GM03348 (cell line): ENCODE measurements at places on chromosomes 6 and 20.

DNA sequence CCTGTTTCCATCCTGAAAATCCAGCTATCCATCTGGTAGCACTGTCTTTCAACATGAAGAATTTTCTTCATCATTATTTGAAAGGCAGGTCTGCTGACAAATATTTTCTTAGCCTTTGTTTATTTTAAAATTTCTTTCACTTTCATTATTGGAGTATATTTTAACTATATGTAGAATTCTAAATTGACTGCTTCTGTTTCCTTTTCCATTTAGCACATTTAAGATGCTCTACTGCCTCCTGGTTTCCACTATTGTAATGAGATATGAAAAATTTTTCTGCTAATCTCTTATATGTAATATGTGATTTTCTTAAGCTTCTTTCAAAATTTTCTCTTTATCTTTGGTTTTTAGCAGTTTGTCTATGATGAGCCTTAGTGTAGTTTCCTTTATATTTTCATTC, 97.3 kb downstream of the TBC1D32 start:
- no peak for DNase-seq

- peak; percentile 25 for DNase-seq
Observed at GRCh38 chr20:63625771-63626423, 1.0 kb downstream of the GMEB2 start.

- DNase-seq, result no peak
Observed at GRCh38 chr6:83517500-83517899, 5.2 kb downstream of the PRSS35 start.

DNA sequence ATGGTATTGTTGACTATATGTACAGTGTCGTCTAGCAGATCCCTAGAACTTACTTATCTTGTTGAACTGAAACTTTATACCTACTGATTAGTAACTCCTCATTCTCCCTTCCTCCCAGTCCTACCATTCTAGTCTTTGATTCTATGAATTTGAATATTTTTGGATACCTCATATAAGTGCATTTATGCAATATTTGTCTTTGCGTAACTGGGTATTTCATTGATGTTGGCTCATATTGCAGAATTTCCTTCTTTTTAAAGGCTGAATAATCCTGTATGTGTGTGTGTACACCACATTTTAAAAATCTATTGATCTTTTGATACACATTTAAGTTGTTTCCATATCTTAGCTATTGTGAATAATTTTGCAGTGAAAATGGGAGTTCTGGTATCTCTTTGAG, 119.9 kb downstream of the SOX4 start:
- no peak for DNase-seq

DNA sequence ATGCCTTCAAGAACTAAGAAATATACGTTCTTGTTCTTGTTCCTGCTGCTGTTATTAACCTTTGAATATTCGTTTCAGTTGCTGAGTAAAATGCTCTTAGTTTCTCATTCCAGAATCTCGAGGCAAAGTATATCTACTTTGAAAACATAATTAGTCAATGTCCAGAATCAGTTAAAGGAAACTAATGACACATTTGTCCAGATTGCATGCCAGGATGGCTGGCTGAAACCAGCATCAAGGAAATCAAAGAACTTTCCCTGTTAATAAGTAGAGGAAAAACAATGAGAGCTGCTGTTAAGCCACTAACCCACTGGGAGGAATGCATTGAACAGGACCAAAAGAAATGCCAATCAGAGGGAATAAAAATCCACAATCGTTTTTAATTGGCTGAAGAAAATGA, 196.9 kb downstream of the ALDH8A1 start:
- DNase-seq, result no peak

DNA sequence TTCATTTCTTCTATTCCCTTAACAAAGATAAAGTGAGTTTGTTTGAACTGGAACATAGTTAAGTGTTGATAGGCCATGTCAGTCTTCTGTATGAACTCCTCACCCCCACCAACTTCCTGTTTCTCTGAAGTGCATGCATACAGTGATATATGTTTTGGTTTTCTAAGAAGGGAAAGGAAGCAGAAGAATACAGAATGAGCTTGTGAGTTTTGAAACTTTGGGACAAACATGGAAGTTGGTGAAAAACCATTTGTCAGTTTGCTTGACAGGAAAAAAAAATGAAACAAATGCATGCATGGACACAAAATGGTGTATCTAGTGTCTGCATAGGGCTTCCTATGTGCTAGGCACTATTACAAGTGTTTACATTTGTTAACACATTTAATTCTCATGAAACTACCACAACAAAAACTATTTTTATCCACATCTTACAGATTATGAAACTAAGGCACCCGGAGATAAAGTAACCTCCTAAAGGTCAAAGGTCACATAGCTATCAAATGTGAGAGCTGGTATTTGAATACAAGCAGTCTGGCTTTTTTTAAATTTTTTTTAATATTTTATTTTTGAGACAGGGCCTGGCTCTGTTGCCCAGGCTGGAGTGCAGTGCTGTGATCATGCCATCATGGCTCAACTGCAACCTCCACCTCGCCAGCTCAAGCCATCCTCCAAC, 105.9 kb downstream of the ADGRB3 start:
- no peak for DNase-seq

DNA sequence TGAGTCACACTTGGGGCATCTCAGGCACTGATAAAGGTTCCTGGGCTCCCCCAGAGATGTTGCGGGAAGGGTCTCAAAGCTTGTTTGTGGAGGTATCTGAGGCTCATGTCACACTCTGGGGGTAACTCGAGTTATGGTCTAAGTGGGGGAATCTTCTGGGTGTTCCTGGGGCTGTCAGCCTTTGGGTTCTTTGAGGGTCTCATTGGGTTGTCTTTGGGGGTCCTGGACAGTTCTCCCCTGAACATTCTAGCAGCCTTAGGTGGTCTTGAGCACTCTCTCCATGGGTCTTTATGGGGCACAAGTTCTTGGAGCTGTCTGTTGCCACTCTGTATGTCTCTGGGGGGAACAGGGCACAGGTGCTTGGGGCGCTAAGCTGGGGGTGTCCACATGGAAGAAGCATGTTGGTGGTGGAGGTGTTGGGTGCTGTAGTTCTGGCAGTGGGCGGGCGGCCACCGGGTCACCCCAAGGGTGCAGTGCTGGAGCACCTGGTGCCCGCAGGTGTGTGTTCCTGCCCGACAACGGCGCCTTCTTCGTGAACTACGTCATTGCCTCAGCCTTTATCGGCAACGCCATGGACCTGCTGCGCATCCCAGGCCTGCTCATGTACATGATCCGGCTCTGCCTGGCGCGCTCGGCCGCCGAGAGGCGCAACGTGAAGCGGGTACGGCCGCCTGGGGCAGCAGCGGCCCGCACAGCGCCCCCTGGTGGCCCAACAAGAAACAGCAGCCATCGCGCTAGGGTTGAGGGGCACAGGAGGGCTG, 7.1 kb upstream of the CAPN11 start:
- peak; percentile 93 for DNase-seq

- no peak for DNase-seq
Observed at GRCh38 chr6:119791736-119792135, 442.2 kb upstream of the MAN1A1 start.

DNA sequence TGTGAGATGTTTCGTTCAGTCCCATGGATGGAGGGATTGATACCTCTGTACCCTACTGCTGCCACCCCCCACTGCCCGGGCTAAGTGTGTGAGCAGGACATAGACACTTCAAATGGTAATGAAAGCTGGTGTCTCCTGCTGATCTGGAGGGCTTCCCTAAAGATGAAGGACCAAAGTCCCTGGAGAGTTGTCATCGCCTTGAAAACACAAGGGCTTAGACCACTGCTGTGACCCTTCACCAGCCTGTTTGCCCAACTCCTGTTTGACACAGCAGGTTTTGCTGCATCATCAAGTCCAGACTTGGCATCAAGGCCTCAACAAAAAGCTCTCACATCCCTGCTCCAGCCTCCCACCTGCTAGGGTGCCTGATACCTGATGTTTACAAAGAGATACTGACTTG, 57.9 kb upstream of the FAM8A1 start:
- DNase-seq, result no peak

- no peak for DNase-seq
Observed at GRCh38 chr20:8342391-8342790, 210.3 kb downstream of the PLCB1 start.

DNA sequence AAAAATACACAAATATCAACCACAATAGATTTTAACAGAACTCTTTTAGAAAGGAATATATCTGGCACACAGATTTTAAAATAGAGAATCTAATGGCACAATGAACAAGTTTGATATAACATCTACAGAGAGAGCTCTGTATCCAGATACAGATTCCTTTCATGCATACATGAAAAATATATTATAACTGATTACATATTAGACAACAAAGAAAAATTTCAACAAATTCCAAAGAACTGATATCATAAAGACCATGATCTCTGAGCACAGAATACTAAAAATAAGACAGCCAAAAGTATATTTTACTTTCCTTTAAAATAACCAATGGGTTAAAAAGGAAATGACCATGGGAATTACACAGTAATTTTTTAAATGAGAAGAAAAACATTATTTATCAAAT, 74.1 kb upstream of the MAP7 start:
- DNase-seq, result no peak

- DNase-seq, result peak; percentile 59
Observed at GRCh38 chr6:26175428-26176181, 88.4 kb downstream of the HFE start.

GRCh38 chr6:68196645-68197044, 438.4 kb upstream of the ADGRB3 start:
- no peak for DNase-seq
